ENCODE measurements at places on chromosomes 2 and 18.

- DNase-seq, result no peak
Observed at GRCh38 chr2:127598711-127599110, 47.2 kb upstream of the GPR17 start.

DNA sequence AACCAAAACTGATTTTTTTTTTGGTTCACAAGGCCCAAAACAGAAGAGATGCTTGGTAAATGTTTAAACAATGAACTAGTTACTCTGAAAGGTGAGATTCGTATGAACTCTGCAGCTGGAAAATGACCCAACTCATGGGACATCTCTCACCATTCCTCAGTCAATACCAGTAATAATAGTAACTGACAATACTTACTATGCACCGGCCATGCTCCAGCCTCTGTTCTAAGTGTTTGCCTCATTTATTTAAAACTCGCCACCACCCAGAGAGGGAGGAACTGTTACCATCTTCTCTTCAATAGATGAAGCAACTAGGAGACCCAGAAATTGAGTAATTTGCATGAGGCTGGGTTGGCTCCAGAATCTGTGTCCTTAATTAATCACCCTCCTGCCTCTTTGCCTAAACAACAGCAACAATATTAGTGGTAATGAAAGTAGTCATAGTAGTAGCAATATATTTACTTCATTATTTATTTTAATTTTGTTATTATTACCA, 130.4 kb downstream of the CTIF start:
- no peak for DNase-seq

DNA sequence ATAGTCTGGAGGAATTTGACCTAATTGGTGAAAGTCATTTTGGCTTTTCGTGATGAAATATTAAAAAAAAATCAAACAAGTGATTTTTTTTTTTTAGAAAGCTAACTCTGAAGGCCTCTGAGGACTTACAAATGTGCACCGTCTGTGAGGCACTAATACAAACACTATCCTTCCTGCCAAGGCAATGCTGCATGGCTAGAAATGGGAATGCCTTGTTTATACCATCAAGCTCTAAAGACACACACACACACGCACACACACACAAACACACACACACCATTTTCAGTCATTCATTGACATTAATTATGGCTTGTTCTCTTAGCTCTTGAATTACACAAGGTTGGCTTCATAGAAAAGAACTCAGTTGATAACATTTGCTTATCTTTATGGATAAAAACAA, 1242.0 kb upstream of the ACVR2A start:
- no peak for DNase-seq

- DNase-seq, result no peak
Observed at GRCh38 chr18:6280211-6280743, 134.4 kb downstream of the L3MBTL4 start.

DNA sequence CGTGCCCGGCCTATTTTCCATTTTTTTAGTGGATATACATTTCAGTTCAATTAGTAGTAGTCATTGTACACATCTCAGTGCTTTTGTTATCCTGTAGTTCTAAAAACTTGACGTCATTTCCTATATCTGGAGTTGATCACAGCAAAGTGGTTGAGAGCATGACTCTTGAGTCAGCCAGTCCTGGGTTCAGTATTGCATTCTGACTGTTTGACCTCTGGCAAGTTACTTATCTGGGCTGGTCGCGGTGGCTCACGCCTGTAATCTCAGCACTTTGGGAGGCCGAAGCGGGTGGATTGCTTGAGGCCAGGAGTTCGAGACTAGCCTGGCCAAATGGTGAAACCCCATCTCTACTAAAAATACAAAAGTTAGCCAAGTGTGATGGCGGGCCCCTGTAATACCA, 50.4 kb upstream of the PPM1B start:
- DNase-seq, result no peak

- peak; percentile 65 for DNase-seq
Observed at GRCh38 chr2:231288590-231288989, 90.2 kb downstream of the ARMC9 start.

GRCh38 chr2:12615509-12615908, 101.2 kb upstream of the TRIB2 start:
- no peak for DNase-seq

GRCh38 chr18:8238507-8238906, 370.7 kb upstream of the RAB12 start:
- DNase-seq, result no peak

DNA sequence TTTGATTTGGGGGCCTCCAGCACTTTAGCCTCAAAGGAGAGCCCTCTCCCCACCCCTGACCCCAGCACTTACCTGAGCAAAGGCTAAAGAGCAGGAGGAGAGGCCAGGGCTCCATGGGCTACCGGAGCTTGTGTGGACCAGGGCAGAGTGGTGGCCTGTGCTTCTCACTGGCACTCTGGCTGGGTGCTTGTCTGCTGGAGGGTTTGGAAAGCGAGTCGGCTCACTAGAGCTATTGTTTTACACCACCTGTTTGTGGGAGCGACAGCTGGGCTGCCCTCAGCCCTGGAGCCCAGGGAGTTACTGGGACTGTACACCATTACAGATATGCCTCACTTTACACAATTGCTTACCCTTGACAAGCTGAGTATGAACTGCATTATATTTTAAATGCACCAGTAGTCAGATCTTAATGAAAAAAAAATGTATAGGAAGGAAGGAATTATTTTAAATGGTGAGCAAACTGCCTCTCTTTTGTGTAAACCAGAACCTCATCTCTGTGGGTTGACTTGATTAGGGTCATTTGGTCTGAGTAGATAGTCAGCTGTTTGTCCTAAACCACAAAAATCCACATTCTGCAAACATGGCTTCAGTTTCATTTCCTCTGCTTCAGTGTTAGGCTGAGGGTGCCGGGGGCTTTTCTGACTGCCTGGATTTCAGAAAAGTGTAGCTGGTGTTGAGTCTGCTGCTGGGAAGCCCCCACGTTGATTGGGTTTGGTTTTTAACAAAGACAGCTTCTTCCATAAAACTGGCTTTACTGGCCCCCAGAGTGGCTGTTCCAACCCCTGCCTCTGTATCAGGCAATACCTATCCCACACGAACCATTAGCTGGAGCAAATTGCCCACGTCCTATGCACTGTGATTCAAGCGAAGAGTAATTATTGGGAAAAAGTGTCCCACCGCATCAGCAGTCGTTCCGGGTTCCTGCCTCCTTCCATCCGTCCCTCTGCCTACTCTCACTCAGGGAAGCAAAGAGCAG, at the start of gene CHRNA1:
TSS of gene CHRNA1 (minus strand) at position 193 of the 976 bp plus-strand sequence. CDS start at position 115, 78 bp downstream.
- no peak for DNase-seq

DNA sequence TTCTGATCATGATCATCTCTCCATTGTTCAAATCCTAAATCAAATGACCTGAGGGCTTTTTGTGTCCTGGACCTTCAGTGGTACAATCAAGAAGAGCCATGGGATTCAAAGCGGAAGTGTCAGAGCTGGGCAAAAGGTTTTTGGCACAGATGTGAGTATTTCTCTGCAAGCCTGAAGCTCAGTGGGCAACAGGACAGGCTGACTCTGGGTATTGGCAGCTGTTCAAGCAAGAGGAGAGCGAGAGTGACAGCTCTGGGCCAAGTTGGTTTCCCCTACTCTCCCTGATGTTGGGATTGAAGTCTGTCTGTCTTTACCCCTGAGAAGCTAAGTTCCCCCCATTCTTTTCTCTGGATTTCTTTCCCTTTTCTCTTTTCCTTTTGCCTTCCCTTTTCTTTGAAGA, 33.3 kb downstream of the DSEL start:
- no peak for DNase-seq

GRCh38 chr2:17272170-17272569, 246.1 kb downstream of the RAD51AP2 start:
- no peak for DNase-seq

- no peak for DNase-seq
Observed at GRCh38 chr18:22470248-22471235, 52.8 kb upstream of the CTAGE1 start.

GRCh38 chr2:134490559-134490958, 228.2 kb downstream of the TMEM163 start:
- no peak for DNase-seq

DNA sequence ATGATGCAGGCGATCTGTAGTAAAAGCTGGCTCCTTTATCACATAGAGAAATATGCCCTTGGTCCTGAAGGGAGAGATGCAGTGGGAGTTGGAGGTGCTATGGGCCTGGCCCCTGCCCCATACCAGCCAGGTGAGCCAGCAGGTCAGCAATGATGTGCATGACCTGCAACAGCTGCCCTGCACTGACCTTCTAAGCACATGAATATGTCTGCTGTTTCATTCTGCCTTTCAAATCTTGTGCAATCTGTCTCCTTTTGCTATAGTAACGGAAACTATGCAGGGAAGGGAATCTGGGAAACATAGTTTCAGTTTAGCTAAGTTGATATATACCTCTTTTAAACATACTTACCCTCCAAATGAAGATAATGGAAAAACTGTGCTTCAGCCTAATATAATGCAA, 235.2 kb downstream of the TDRD15 start:
- DNase-seq, result no peak

GRCh38 chr2:143950704-143951103, 569.2 kb downstream of the ZEB2 start:
- no peak for DNase-seq

GRCh38 chr2:170712653-170713542, 2.2 kb upstream of the SP5 start:
- DNase-seq, result peak; percentile 70

- no peak for DNase-seq
Observed at GRCh38 chr18:78774741-78775141, 204.9 kb upstream of the SALL3 start.

DNA sequence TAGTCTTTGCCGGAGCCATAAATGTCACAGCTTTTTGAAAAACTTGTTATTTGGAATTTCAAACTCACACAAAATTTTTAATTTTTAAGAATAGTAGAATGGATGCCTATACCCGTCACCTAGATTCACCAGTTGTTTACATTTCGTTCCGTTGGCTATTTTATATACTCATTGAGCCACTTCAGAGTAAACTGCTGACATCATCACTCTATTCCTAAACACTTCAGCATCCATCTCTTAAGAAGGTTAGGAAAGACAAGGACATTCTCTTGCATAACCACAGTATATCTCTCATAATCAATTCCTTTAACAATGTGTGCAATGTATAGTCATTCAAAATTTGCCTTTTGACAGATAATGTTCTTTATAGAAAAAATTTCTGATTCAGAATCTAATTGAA, 1065.8 kb downstream of the LRP1B start:
- DNase-seq, result no peak

Measured in osteocyte (in vitro differentiated cells).